ENCODE measurements at places on chromosomes 2 and 18.
A peak's percentile ranks its signal among the peaks of the same experiment; 100 is the strongest.

GRCh38 chr2:38731684-38732221 is 19.4 kb downstream of the SRSF7 start:
- no peak for DNase-seq

GRCh38 chr2:133802409-133803039 is 234.3 kb upstream of the NCKAP5 start:
- DNase-seq, result no peak

GRCh38 chr2:195575879-195576401 is 81.1 kb upstream of the SLC39A10 start:
- no peak for DNase-seq

GRCh38 chr2:200843993-200844948 is 20.2 kb downstream of the CLK1 start:
- no peak for DNase-seq

DNA sequence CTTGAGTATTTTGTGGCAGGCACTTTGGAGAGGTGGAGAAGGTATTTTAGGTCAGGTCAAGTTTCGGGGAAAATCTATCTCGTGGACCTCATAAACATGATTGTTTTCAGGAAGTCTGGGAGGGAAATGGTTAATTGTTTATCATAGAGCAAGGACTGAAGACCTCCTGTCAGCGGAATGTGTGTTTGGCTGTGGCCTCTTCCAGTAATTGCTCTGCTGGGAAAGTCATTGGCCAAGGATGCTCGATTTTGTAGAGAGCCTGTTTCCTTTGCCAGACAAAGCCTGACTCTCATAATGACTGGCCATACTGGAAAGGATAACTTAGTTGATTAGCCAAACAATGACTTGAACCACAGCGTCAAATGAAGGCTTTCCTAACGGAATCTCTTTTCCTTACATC is 30.0 kb downstream of the IL1R2 start:
- no peak for DNase-seq

- DNase-seq, result no peak
Measured at GRCh38 chr2:36733215-36733614, 36.7 kb downstream of the VIT start.

DNA sequence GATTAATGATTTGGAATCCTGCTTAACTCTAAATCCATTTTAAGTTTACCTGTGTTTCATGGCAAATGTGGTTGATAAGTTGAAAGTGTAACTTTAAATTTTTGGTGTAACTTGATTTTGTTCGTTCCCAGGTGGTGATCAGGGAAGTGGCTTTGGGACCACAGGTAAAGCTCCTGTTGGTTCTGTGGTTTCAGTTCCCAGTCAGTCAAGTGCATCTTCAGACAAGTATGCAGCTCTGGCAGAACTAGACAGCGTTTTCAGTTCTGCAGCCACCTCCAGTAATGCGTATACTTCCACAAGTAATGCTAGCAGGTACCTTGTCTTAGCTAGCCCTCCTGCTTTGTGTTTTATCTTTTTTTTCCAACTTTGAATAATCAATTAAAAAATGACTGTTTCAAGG is 62.8 kb downstream of the AGFG1 start:
- DNase-seq, result no peak

- DNase-seq, result no peak
Measured at GRCh38 chr18:46171331-46171730, 67.1 kb downstream of the HAUS1 start.

GRCh38 chr2:179037807-179038206 is 12.1 kb downstream of the CCDC141 start:
- no peak for DNase-seq

- no peak for DNase-seq
Measured at GRCh38 chr2:41947701-41948396, 100.0 kb upstream of the PKDCC start.

DNA sequence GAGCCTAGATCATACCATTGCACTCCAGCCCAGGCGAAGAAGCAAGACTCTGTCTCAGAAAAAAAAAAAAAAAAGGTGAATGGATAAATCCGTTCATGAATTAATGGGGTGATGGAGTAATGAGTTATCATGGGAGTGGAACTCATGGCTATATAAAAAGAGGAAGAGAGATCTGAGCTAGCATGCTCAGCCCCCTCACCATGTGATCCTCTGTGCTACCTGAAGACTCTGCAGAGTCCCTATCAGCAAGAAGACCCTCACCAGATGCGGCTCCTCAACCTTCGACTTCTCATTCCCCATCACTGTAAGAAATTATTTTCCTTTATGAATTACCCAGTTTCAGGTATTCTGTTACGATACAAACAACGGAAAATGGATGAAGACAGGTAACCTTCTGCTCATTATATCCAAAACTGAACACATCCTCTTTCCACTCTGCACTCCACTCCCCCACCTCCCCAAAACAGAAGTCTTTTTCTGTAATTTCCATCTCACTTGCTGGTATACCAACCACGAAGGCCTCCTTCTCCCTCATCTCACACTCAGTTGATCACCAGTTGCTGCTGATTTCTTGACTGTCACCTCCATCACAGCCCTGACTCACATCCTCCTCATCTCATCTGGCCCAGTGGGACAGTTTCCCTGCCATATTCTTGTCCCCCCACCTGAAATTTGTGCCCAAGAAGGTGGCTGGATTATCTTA is 8.8 kb downstream of the RETREG2 start:
- DNase-seq, result peak; percentile 55

GRCh38 chr18:3008541-3008940 is 4.4 kb downstream of the LPIN2 start:
- no peak for DNase-seq

- no peak for DNase-seq
Measured at GRCh38 chr2:174009488-174010223, 44.5 kb upstream of the SP3 start.

DNA sequence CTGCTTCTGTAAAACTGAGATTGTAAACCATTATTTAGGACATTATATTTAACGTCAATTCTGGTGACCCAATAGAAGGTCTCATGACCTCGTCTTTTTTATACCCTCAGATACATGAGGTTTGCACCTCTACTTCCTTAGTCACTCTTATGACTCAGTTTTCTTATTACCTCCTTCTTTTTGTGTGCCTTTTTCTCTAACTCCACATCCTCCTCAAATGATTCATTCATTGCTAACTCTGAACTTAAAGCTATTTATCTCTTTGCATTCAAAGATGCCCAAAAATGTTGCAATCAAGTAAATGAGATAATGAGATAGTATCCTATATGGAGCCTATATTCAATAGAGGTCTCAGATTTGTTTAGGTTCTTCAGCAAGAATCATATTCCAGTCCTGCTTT is 121.0 kb upstream of the KYNU start:
- no peak for DNase-seq
